Stimulated activated CD4-positive, alpha-beta T cell treated with anti-CD3 and anti-CD28 coated beads, TNF-alpha, amount 100 ng/mL, for 1 hour (primary cell): ENCODE measurements at places on chromosomes 13 and 19.

DNA sequence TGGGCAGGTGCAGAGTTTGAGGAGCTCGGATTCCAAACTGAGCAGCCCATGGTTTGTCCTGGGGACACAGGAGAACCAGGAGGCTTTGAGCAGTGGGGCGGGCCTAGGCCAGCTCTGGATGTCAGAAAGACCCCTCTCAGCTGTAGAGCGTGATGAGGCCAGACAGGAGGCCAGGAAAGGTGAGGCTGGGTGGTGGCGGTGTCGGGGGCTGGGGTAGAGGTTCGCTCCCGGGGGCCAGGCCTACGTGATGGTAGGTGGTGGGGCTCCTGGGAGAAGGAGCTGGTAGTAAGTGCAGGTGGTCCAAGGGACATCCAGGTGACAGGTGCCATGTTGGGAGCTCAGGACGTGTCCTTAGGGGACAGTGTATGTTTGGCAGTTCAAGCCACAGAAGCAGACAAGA lies 13.5 kb upstream of the PTOV1 start:
- no peak for DNase-seq

- no peak for DNase-seq
Observed at GRCh38 chr13:50735071-50735470, 108.4 kb downstream of the DLEU7 start.

GRCh38 chr13:43348397-43348796 lies 325.0 kb downstream of the DNAJC15 start:
- no peak for DNase-seq

DNA sequence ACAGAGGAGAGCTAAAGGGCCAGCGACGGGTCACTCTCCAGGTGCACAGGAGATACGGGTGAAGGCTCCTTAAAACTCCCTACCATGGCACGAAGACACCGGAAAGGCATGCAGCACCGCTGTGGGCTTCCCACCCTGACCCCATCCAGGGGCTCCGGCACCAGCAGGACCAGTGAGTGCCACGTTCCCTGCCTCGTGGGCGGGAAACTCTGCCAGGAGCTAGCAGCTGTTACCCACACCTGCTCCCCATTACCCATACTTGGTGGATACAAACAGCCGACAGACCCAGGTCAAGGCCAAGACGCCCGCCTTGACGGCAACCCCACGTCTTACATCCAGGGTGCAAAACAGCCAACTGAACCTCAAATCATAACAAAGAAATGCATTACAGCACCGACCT lies 56.7 kb downstream of the GNG7 start:
- no peak for DNase-seq

GRCh38 chr13:77846173-77846572 lies 72.5 kb downstream of the EDNRB start:
- DNase-seq, result no peak
